ENCODE measurements at places on chromosomes 16 and 17. TPM values are rescaled to one million over a fixed set of nuclear protein-coding genes. Genes with fewer than 3 reads are reported as not detected.

The SPNS3 gene
- 25.7 TPM for total RNA-seq

The TLCD3A gene
- 34.4 TPM for total RNA-seq

DNA sequence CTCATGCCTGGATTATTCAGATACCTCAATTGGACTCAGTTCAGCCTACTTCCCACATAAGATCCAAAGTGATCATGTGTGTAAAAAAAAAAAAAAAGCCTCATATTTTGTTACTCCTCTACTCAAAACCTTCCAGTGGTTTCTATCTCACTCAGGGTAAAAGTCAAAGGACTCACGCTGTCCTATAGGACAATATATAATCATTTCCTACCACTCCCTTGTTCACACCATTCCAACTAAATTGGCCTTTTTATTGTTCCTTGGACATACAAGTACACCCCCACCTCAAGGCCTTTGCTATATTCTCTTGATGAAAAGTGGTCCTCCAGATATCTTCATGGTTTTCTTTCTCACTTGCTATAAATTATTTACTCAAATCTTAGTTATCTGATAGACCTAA lies 99.2 kb downstream of the USP32 start:
- no peak for DNase-seq

- DNase-seq: peak; percentile 88
Measured at GRCh38 chr17:9115214-9116191, 94.2 kb downstream of the NTN1 start.

DNA sequence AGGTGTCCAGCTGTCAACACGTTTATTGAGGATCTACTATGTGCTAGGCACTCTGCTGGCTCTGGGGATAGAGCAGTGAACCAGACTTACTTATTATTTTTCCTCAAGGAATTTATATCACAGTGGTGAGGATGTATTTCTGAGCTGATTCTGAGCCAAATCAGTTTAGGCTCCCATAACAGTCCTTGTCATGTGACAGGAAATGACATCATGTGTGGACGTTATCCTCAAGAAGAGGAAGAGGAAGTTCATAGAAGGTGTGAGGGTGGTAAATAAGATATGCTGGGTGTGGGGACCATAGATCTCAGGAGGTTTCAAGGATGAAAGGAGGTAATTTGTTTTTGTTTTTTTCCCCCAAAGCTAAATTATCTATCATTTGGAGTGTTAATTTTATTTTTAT lies 873.5 kb upstream of the EEF2KMT start:
- no peak for DNase-seq
